GM03348 (cell line): ENCODE measurements at places on chromosomes 4 and X.

GRCh38 chrX:41481264-41482109, 34.3 kb downstream of the NYX start:
- DNase-seq = peak; percentile 26

GRCh38 chr4:142416121-142416520, 430.0 kb downstream of the INPP4B start:
- peak; percentile 55 for DNase-seq

DNA sequence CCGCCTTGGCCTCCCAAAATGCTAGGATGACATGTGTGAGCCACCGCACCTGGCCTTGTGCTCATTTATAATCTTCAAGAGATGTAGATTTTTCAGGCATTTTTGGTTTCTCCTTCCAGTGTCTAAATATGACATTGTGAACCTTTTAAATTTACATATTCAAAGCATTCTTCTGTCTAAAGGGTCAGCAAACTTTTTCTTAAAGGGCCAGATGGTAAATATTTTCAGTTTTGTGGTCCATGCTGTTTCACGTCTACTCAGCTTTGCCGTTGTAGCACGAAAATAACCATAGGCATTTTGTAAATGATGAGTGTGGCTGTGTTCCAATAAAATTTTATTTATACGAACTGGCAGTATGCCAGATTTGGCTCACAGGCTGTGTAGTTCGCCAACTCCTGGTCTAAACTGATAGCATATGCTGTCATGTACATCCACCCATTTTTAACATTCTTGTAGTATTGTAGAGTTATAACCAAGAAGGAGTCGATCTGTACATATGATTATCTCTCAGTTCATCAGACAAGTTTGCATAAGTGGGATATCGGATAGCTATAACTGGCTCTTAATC, 12.7 kb upstream of the GCNA start:
- DNase-seq = no peak

DNA sequence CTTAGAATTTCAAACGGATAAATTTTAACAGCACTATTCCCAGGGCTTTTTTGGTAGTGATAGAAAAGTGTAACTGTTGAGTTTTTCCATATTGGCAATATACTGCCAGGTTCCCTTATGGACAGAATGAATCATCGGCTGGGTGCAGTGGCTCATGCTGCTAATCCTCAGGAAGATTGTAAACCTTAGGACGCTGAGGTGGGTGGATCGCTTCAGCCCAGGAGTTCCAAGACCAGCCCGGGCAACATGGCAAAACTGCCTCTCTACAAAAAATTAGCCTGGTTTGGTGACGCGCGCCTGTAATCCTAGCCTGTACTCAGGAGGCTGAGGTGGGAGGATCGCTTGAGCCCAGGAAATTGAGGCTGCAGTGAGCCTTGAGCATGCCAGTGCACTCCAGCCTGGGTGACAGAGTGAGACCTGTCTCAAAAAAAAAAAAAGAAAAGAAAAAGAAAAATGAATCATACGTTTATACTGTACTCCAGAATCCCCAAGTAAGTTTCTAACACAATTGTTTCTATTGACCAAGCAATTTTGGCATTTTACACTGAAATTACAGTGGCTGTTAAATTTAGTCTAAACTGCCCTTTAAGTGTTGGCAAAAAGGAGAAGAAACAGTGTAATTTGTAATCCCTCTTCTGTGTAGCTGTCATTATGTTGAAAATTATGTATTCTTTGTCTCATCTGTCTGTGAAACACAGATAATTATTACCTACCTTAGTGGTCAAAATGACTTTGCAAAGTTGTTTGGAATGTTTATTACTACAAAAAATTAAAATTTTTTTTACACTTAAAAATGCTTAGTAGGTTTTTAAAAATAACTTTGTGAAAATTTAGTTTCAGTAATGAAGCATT, 1.8 kb downstream of the SLC30A9 start:
- DNase-seq = no peak

GRCh38 chrX:16559206-16559619, 90.7 kb upstream of the S100G start:
- DNase-seq = peak; percentile 44

DNA sequence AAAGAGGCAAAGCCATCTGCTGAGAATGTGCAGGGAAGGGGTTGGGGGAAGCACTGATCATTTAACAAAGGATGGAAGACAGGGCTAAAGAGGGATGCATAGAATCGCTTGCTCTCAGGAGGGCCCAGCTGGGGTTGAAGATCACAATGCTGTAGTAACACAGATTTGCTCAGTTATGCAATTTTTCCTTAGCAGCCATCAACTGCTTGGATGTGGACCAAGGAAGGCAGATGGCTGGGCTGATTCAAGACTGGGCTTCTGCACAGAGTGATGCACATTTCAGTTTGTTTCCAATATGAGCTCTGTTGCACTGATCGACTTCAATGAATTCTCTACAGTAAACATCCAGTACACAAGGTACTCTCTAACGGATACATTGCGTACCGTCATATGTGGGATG, 127.8 kb upstream of the TBL1X start:
- peak; percentile 69 for DNase-seq

DNA sequence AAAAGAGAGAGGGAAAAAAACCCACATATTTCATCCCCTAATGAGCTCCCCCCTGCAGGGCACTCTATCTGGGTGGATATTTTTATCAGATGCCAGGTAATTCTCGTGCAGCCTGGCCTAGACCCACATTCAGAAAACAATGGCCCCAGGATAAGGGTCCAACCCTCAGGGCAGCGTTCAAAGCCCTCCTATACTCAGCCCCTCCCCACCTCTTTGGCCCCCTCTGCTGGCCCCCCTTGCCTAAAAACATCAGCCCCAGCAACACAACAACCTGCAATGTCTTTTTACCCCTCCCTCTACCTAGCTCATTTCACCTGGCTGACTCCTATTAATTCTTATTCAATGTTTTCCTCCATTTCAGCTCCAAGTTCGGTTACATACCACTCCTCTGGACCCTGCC, 145.4 kb upstream of the MED14 start:
- DNase-seq = no peak

- peak; percentile 87 for DNase-seq
Measured at GRCh38 chr4:77579406-77580076, 26.1 kb upstream of the CXCL13 start.

GRCh38 chr4:88216395-88216794, 58.0 kb upstream of the ABCG2 start:
- DNase-seq = no peak

DNA sequence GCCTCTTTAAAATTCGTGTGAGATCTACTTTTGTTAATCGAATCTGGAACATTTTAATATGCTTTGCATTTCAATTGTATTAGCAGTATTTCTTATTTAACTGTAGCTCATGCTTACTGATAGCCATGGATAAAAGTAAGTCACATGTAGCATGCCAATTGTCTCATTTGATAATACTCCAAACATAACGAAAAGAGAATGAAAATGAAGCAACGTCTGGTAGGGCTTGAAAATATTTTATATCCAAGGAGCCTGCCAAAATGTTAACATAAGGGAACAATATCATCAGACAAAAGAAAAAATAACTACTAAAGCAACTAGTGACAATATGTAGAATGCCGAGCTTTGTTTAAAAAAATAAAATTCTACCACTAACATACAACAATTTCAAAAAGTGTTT, 94.1 kb upstream of the MID1 start:
- no peak for DNase-seq

DNA sequence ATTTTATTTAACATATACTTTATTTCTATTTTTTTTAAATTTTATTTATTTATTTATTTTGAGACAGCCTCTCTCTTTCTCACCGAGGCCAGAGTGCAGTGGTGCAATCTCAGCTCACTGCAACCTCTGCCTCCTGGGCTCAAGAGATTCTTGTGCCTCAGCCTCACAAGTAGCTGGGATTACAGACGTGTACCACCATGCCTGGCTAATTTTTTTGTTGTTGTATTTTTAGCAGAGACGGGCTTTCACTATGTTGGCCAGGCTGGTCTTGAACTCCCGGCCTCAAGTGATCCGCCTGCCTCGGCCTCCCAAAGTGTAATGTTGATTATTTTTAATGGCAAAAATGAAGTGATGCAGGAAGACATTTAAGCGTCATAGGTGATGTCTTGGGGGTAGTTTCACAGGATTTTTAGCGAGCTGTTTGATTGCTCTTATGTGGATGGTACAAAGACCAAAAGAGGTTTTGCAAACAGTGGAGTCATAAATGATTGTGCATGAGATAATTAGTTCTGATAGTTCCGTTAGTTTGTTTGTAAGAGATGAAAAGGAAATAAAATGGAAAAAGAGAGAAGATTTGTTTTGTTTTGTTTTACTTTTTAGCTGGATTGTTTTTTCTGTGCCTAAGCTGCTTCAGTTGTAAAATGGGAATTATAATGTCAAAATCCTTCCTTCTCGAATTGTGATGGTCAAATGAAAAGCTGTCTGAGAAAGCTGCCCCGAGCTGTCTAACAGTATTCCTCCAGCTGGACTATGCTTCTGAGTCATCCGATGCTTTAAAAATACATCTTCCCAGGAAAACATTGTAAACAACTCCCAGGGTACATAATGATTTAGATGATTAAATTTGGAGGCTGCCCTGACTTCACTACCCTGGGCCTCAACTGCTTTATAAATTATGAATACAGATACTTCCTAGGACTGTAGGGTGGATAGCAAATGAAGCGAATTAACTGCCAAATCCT, 14.7 kb downstream of the RHOH start:
- no peak for DNase-seq

DNA sequence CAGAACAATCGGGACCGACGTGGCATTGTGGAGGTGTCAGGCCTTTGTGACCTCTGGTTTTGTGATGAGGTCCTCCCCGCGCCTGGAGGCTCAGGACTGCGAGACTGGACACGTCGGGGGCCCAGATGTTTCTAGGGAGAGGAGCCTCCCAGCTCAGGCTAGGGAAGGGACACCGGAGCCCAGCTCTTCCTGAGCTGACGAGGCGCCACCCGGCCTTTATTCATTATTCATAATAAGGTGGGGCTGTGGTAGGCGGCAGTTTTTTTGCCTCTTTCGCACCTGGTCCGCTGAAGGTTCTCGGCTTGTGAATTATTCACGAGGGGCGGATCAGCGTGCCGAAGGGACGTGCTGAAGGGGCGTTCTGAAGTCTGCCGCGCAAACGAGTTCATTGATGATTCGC, 2.3 kb upstream of the UBA1 start:
- DNase-seq = peak; percentile 21

DNA sequence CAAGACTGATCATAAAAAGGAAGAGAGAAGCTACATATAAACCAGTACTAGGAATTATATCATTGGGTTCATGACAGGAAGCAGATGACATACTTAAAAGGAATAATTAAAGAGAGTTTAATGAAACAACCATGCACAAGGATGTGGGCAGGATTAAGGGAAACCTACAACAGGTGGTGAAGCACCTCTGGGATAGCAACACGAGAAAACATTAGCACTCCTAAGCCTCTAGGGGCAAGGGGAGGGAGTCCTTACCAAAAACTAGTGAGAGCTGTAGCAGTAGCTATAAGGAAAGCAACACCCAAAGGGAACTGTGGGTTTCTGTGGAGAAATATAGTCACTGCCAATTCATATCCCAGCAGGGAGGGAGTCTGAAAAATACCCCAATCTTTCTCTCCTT, 7.2 kb upstream of the THOC2 start:
- no peak for DNase-seq

DNA sequence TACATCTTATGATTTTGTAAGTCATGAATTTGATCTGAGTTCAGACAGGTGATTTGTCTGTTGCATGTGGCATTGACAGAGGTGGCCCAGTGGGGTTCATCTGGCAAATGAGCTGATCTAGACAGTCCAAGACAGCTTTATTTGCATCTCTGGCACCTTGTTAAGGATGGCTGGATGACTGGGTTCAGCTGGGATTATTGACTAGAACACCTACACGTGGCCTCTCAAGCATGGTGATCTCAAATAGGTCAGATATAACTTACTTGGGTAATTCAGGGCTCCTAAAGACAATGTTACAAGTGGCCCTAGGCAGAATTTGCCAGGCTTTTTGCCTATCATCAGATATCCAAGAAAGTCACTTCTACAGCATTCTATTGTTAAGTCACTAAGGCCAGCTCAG, 48.0 kb downstream of the APOOL start:
- DNase-seq = no peak

- no peak for DNase-seq
Measured at GRCh38 chr4:178264001-178264400, 821.8 kb upstream of the AGA start.

GRCh38 chrX:95629737-95630136, 1054.9 kb upstream of the DIAPH2 start:
- no peak for DNase-seq

DNA sequence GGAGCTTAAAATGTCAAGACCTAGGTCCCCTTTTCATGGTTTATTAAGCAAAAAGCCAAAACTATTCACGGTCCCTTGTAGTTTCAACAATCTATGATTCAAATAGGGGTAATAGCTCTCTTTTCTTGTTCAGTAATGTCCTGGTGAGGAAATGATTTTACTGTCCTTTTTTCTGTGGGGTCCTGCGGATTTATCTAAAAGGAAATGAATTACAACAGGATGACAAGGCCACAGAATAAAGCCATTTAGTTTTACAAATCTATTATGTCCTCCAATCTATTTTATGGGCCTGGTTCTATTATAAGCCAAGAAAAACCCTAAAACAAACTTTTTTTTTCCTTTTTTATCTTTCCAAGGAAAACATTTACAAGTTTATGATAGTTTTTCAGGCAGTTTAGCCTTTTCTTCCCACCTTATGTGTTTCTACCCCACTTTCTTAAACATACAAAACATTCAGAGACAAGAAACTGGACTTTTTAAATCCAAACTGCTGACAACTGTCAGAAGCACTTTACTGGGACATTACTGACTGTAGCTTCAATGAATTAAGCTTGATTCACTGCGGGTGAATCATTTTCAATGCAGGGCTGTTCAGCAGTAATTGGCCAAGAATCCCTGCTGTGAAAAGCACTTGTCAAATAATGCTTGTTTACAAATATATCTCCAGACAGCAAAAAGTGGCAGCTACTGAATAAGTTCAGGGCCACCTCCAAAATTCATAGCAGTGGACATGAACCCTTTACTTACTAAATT, 4.3 kb downstream of the EPHA5 start:
- DNase-seq = no peak

GRCh38 chr4:912548-913279, 19.4 kb downstream of the GAK start:
- no peak for DNase-seq

DNA sequence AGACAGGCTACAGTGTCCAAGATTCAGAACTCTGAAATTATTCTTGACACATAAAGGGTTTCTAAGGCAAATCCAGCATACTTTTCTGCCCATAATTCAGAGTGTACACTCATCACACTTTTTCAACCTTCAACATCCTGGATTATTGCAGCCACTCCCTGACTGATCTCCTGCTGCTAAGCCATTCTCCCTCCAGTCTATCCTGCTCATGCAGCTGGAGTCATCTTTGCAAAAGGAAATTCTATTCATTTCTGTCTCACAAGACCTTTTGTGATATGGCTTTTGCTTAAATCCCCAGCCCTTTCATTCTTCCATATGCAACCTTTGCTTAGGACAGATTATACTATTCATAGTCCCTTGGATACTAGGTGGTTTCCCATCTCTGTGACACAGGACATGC, 236.1 kb upstream of the LDB2 start:
- DNase-seq = no peak

GRCh38 chrX:7068939-7069367, 78.6 kb upstream of the STS start:
- no peak for DNase-seq

- DNase-seq = no peak
Measured at GRCh38 chr4:124913237-124913636, 200.7 kb upstream of the ANKRD50 start.

GRCh38 chr4:87117732-87118075, 102.7 kb downstream of the KLHL8 start:
- no peak for DNase-seq

- DNase-seq = no peak
Measured at GRCh38 chrX:7389576-7389975, 241.6 kb upstream of the PUDP start.

GRCh38 chrX:13934731-13935130, 95.0 kb downstream of the GEMIN8 start:
- no peak for DNase-seq
